ENCODE measurements at places on chromosomes 5 and 9. TPM values are rescaled to one million over a fixed set of nuclear protein-coding genes. Genes with fewer than 3 reads are reported as not detected.

ARSB gene
- 2.8 TPM for polyA plus RNA-seq

PCDHA9 gene
- polyA plus RNA-seq, result not detected

TDRD7 gene
- polyA plus RNA-seq, result 3.8 TPM

ZNF462 gene
- not detected for polyA plus RNA-seq

CCL28 gene
- not detected for polyA plus RNA-seq

SLC46A2 gene
- polyA plus RNA-seq, result not detected

PCAT7 gene
- not detected for polyA plus RNA-seq

CCDC187 gene
- not detected for polyA plus RNA-seq

SIL1 gene
- polyA plus RNA-seq, result 26.7 TPM

SPINK4 gene
- 5.1 TPM for polyA plus RNA-seq

SNCAIP gene
- polyA plus RNA-seq, result not detected
